ENCODE measurements at places on chromosomes 13 and 19.

GRCh38 chr19:10968527-10969135, 7.8 kb downstream of the SMARCA4 start:
- no peak for DNase-seq

- DNase-seq: no peak
These were observed 3.7 kb downstream of the CDC34 start for GRCh38 chr19:535017-535835.

DNA sequence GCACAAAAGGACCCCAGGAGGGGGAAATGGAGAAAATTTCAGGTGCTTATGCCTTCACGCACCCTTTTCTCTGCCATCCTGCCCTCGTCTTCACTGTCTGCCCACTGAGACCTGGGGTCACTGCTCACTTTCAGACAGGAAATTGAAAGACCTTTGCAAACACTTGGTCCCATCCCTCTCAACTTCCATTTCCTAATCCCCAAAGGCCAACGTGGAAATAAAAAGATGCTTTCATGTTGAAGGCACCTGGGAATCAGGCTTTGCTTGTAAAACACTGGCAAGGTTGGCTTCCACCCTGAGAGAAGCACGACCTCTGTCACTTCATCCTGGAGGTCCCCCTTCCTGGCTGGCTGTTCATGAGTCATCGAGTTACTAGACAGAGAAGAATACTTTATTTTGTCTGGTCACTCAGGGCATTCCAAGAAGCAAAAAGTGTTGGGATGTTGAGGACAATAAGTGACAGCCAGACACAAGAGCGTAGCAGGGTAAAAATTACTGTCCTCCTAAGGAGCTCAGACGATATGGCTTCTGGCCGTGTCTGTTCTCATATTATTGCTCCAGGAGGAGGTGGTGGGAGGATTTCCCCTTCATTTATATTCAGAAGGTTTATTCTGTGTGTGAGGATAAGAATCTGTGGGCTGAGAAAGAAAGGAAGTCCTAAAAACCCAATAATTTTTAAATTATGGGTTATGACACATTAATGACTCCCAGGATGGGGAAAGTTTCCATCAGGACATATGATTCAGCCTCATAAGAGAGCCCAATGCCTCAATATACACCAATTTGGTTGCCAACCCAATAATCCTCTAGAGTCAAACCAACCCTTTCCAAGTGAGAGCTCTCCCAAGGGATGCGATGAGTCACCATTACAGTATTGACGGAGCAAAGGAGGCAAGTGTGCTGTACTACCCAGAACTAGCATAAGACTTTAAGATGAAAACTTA, 409.0 kb downstream of the COG6 start:
- DNase-seq: peak; percentile 88

GRCh38 chr19:47158879-47159503, 28.4 kb downstream of the SAE1 start:
- DNase-seq: peak; percentile 55

DNA sequence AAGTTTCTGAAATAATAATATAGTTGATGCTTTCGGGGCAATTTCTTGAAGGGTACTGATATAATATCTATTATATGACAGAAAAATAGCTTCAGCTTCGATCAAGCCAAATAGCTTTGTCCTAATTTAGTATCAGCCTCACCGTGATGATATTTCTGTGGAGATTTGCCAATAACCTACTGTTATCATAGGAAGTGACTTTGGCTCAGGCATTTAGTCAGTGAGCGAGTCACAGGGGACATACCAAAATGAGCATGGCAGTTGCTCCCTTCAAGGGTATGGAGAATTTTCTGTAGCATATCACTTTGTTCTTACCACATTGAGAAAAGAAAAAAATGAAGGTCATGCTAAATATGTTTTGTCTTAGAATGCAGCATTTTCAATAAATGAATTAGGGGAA, 767.6 kb upstream of the SLITRK1 start:
- DNase-seq: peak; percentile 67

DNA sequence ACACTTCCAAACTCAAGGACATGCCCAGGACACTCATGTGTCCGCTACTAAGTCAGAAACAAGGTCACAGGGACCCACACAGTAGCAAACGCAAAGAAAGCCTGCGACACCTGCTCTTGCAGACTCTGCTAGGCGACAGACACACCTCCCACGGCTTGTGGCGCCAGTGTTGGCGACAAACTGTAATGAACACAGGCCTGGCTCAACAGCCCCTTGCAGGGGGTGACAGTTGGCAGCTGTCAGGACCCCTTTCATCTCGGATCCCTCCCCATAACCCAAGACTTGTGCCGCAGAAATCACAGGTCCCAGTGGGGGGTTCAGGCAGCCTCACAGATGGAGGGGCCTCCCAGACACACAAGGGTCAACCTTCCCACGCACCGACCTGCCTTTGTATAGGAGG, 364 bp downstream of the CKM start:
- DNase-seq: no peak

- no peak for DNase-seq
These were observed 3.9 kb downstream of the GPR108 start for GRCh38 chr19:6733338-6734095.

GRCh38 chr13:30409886-30410704, 12.2 kb upstream of the UBE2L5 start:
- DNase-seq: peak; percentile 88

DNA sequence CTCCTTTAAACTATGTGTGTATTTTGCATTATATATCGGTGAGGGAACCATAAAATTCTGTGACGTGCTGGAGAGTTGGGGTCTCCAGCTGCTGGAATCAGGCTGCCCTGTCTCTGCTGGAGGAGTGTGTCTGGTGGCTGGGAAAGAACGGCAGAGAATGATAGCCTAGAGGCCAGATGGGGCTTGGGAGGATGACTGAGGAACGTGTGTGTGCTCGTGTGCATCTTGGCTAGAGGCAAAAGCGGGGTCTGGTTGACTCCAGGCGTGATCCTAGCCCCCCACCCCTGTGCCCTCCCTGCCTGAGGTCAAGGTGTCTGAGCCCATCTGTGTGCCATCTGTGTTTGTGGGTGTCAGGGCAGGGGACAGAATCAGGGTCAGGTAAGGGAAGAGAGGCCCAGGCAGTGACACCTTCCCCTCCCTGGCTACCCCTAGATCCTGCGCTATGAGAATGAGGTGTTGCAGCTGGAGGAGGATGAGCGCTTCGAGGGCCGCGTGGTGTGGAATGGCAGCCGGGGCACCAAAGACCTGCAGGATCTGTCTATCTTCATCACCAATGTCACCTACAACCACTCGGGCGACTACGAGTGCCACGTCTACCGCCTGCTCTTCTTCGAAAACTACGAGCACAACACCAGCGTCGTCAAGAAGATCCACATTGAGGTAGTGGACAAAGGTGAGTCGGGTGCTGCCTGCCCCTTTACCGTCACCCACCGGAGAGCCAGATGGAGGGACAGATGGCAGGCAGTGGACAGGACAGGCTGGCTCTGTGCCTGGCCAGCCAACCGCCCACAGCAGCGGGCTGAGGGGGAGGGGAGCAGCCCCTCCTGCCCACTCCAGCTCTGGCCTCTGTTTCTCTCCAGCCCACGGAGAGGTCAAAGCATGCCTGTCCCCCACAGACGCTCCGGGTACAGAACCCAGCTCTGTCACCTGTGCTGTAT, 3.1 kb downstream of the SCN1B start:
- DNase-seq: no peak

GRCh38 chr13:73832128-73832588, 302.0 kb downstream of the KLF12 start:
- DNase-seq: no peak

GRCh38 chr19:10724573-10725071, 6.7 kb downstream of the DNM2 start:
- DNase-seq: peak; percentile 65

DNA sequence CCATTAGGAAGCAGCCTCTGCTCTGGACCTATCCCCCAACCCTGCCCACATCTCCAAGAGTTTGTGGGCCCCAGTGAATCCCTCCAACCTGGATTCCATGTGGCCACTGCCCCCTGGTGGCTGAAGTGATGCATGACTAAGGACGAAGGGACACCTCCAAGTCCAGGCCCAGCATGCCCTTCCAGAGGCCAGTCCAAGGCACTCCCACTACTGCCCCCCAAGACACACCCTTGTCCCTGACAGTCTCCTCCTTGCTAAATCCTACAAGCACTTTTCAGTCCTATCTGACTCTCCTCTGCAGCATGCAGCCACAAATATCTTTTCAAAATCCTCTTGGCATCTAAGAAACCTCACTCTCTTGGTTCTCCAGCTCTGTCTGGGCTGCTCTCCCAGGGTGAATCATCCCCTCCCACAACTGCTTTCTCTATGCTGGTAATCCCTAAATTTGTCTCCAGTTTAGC, 33.0 kb downstream of the DEDD2 start:
- DNase-seq: peak; percentile 88

- peak; percentile 63 for DNase-seq
These were observed 686 bp downstream of the SETDB2 start for GRCh38 chr13:49444524-49445395.

- no peak for DNase-seq
These were observed 96.6 kb upstream of the POSTN start for GRCh38 chr13:37695200-37695599.

GRCh38 chr13:78875792-78876580, 217.0 kb upstream of the OBI1 start:
- DNase-seq: no peak

DNA sequence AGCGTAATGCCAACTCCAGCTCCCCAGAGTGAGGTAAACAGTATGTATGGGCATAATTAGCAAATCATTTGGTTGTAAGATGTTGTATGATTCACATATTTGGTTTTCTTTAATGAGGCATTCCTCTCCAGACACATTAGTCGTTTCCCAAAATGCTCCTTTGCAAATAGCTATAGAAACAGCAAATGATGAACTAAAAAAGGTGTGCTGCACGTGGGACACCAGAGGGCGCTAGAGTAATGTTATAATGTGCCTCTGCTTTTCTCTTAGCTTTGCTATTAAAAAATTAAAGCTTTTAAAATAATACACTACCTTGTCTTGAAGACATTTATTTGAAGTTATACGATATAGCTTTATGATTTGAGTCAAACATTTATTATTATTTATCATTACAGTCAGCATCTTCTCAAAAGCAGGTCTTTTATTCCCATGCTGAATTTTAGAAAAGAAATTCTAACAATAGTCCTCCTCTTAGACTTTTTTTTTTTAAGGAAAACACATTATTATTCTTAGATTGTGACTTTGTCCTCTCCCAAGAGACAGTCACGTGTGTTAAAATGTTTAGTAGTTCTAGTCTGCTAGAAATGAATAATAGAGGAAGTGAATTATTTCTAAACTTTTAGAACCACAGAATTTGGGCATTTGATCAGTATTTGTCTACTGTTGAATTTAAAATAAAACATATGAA, 121.6 kb upstream of the FRY start:
- DNase-seq: peak; percentile 67

DNA sequence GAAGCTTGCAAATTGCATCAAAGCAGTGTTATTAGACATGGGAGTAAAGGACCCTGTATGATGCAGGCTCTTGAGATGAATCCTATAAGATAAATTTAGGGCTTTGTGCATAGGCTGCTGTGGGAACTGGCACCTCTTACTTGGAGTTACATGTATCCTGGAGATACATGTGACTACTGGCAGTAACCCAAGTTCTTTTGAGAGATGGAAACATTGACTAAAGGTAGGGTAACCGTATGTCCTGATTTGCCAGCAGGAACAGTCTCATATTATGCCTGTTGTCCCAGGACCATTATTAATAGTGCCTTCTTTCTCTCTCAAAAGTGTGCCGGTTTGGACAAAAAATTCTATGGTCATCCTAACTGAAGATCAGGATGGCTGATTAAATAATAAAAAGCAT, 195.4 kb downstream of the LACC1 start:
- no peak for DNase-seq

GRCh38 chr19:39211731-39212374, 7.8 kb upstream of the SYCN start:
- DNase-seq: no peak

GRCh38 chr19:18494267-18494607, 27.6 kb downstream of the ELL start:
- peak; percentile 38 for DNase-seq

DNA sequence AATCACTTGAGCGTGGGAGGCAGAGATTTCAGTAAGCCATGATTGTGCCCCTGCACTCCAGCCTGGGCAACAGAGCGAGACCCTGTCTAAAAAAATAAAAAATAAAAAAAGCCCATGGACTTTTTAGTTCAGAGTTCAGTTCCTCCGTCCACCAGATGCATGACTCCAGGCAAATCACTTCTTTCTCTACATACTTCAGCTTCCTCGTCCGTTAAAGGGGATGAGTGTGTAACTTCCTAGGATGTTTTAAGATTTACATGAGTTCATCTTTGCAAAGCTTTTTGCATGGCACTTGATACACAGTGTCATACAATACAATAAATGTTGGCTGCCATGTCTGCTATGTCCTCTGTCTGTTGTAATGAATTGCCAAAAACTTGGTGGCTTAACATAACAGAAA, 10.0 kb upstream of the FFAR2 start:
- DNase-seq: no peak

GRCh38 chr13:23349161-23349897, 84.2 kb downstream of the SACS start:
- peak; percentile 47 for DNase-seq

DNA sequence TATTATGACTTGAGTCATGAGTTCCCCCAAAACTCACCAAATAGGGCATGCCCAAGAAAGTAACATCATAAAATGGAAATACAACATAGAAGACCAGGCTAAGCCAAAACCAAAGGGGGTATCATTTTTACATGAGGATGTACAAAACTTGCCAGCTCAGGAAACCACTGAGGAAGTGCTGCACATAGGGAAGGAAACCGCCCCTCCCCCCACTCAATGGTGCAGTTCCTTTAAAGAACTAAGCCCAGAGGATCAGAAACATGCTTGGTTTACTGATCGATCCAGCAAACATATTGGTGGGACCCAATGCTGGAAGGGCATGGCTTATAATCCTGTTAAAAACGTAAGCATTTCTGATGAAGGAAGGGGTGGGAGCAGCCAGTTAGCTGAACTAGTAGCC, 4.2 kb upstream of the ZNF486 start:
- no peak for DNase-seq

GRCh38 chr13:45198924-45199323, 1.9 kb downstream of the KCTD4 start:
- DNase-seq: no peak

DNA sequence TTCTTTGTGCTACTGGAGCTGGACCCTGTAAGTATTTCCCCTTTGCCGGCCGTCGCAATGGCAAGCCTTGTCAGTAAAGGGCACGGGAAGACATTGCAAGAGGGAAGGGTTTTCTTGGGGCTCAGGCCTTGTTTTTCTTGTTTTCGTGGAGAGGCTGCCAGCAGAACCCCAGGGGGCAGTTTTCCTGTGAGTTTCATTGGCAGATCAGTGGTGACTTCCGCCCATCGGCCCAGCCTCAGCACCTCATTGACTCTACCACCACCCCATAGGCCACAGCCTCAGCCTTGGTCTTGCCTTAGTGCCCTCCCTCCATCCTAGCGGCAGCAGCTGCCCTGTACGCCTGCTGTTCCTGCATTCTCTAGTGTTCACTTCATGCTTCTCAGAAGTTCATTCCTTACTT, 61.5 kb downstream of the GJA3 start:
- no peak for DNase-seq

- no peak for DNase-seq
These were observed 531.4 kb upstream of the NBEA start for GRCh38 chr13:34410678-34411077.

GRCh38 chr13:26999499-26999898, 172.1 kb downstream of the USP12 start:
- DNase-seq: no peak
